Vagina (tissue), 2 donors: ENCODE measurements at places on chromosomes 12 and 14.

DNA sequence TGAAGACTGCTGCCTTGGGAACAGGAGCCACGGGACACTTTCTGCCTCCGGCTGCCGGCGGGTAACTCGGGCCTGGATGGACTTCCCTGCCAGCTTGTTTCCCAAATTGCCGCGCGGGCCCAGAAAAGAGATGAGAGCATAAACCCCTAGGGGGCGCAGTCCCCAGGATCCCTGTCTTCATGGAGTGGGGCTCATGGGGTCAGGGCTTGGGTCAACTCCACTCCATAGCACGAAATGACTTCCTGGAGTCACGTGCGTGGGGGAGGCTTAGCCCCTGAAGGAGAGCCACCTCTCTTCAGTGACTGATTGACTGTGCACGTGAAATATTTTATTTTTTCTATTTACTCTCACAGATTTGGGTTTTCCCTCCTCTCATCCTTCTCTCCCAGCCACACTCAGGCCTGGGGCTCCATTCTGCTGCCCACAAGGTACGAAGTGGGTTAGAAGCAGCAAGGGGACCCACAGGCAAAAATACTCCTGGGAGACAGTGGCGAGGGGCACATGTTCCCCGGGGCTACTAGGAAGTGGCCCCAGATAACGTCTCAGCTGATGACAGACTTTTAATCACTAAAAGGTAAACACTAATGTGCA, 10.0 kb downstream of the PGF start:
- DNase-seq = no peak

GRCh38 chr14:58762629-58763028, 124.9 kb downstream of the DACT1 start:
- no peak for DNase-seq

GRCh38 chr14:75121552-75121951, 5.3 kb downstream of the NEK9 start:
- DNase-seq = no peak

DNA sequence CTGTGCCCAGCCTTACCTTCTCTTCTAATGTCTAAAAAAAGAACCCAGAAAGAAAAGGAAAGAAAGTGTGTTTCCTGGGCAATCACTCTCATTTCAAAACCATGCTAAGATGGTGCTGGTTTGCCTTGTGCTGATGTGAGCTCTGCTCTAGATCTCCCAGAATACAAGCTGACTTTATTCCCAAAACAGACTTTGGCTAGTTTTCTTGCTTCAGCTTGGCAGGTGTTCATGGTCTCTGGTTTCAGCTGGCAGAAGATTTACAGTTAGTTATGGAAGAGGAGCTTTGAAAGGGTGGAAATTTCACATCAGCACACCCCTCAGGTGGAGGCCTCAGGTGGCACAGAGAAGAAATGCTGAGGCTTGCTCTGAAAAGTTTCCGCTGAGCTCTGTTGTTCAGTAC, 34.4 kb downstream of the PPP1R36 start:
- DNase-seq = no peak

DNA sequence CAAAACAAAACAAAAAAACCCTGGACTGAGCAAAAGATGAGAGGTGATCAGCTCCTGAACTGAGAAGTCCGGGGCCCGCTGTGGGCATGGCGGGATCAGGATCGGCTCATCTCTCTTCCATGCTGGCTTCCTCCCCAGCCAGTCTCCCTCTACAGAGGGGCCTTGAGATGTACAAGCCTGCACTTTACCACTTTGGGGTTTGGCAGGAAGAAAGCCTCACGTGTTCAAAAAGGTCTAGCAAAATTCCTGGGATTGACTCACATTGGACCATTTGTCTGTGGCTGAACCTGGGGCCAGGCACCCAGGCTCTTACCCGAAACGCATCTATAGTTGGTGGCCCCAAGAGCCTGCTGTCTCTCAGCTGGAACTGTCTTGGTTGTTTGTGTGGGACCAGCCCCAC, 89.0 kb downstream of the SLC24A4 start:
- no peak for DNase-seq

- DNase-seq = no peak
Observed at GRCh38 chr14:83706231-83706954, 1823.6 kb upstream of the FLRT2 start.

- no peak for DNase-seq
Observed at GRCh38 chr14:21039585-21040369, 2.4 kb upstream of the RNASE7 start.

GRCh38 chr14:80621701-80622100, 319.8 kb downstream of the CEP128 start:
- no peak for DNase-seq

- no peak for DNase-seq
Observed at GRCh38 chr12:24152270-24152669, 202.8 kb upstream of the SOX5 start.

GRCh38 chr14:54854181-54854580, 48.4 kb downstream of the GCH1 start:
- DNase-seq = no peak

DNA sequence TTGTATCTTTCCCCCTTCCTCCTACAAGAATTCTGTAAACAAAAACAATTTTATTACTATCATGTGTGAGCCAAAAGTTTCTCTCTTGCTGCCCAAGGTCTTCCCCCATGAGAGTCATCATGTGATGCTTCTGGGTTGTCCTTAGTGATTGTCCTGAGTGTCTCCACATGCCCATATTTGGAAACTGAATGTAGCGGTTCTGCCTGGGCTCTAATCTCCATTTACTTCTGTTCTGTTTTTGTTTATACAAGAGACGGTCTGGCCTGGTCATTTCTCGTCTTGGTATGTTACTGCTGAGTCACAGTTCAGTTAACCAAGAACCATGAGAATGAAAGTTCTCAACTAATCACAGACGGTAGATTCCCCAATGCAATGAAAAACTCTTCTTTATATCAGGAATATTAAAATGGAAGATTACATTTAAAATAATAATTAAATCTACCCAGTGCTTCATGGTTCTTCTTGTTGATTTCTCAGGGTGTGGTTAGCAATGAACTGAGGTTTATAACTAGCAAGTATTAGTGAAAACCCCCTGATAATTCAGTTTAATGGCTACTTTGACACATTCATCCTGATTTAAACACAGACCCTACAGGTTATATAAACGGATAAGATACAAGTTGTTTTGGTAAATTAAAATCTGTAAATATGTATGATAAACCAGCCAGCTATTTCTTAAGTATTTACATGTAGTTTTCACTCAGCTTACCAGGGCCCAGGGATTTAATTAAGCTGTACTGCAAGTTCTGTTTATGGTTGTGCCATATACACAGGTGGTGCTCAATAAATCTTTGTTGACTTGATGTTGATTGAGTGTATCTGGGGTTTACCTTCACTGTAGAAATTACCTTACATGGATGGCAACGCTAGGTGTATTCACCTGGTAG, 81.1 kb downstream of the PELI2 start:
- no peak for DNase-seq

GRCh38 chr12:96500693-96501092, 11.3 kb downstream of the CFAP54 start:
- no peak for DNase-seq

- DNase-seq = no peak
Observed at GRCh38 chr12:124433879-124434278, 133.5 kb downstream of the NCOR2 start.

DNA sequence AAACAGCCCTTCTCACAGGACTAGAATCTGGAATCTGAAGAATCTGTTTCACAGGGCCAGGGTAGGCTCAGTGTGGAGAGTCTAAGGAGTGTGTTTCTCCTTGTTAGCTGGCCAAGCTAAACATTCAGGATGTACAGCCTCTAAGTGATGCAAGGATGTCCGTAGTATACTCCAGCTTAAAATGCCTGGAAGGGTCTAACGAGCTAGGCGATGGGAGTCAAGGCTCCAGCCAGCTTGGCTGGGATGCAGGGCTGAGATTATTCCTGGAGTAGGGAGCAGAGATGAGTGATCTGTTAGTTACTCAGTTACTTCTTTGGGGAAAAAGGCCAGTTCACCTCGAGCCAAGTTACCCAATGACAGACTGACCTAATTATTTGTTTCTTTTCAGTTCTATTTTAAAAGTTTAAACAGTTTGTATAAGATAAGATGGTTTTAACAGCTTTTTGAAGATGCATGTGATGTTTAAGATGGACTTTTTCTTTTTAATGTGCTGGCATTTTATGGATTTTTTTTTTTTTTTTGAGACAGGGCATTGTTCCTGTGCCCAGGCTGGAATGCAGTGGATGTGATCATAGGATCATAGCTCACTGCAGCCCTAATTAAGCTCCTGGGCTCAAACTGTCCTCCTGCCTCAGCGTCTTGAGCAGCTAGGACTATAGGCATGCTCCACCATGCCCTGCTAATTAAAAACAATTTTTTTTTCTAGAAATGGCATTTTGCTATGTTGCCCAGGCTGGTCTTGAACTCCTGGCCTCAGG, 41.1 kb downstream of the SYNE2 start:
- DNase-seq = no peak

- DNase-seq = no peak
Observed at GRCh38 chr12:3595721-3596120, 104.7 kb downstream of the PRMT8 start.

DNA sequence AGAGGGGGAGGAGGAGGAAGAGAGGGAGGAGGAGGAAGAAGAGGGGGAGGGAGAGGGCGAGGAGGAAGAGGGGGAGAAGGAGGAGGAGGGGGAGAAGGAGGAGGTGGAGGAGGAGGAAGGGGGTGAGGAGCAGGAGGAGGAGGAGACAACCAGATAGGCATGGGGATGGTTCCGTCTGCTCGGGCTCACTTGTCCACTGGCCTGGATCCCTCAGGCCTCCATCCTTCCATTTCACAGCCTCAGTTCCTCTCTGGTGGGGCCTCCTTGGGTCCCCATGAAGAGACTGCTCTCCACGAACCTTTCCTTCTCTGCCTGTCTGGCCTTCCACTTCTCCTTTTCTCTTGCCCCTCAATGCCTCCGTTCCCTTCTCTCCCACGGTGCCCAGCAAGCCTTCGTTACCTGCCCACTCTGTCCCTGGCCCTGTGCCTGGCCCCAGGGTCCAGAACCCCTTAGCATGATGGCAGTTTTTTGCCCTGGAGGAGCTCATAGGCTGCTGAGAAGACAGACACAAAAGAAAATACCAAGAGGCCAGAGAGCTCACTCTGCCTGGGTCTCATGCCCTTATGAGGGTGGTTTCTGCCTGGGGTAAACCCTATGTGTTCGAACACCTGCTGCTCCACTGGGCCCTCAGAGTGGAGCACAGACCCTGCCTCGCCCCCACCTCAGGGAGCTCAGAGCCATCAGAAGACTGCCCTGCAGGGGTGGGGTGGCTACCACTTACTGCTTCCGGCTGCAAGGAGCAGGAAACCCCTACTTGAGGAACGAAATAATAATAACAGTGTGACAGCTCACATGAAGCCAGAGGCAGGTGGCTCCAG, 11.7 kb upstream of the CACNA2D4 start:
- DNase-seq = no peak

GRCh38 chr14:51562816-51563215, 88.9 kb upstream of the FRMD6 start:
- no peak for DNase-seq

- DNase-seq = no peak
Observed at GRCh38 chr12:91978143-91978542, 167.5 kb downstream of the BTG1 start.

DNA sequence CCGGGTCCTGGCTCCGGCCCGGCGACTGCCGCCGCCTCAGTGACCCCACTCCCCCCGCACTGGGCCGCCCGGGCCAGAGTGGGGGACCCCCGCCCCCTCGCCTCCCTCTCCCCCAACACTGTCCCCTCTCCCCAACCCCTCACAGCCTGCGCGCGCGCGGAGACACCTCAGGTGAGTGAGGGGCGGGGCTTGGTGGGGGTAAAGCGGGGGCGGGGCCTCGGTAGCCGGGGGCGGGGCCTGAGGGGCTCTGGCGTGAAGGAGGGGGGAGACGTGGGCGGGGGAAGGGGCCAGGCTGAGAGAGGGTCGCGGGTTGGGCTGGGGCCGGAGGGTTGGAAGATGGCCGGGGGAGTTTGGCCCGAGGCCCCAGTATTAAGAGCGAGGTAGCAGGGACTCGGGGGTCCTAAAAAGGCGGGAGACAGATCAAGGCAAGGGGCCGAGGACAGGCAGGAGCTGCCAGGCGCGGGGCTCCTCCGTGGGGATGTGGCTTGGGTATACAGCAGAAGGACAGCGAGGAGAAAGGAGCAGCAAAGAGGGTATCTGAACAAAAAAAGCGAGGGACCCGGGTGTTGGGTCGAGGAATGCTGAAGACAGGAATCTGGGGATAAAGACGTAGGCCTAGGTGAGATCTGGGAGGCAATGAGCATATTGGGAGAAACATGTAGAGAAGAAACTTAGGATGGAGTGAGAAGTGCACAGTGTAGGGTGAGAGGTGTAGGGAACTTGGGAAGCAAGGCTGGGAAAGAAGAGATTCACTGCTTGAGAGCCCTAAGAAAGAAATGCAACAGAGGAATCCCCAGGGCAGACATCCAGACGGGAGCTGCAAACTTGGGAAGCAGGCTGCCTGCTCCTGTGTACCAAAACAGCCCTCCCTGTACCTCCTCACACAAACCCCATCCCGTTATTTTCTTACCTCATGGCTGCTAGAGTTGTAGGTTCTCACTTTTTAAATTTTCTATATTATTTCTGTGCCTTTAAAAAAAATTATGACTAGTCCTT, 10.8 kb downstream of the SUOX start:
- DNase-seq = no peak

DNA sequence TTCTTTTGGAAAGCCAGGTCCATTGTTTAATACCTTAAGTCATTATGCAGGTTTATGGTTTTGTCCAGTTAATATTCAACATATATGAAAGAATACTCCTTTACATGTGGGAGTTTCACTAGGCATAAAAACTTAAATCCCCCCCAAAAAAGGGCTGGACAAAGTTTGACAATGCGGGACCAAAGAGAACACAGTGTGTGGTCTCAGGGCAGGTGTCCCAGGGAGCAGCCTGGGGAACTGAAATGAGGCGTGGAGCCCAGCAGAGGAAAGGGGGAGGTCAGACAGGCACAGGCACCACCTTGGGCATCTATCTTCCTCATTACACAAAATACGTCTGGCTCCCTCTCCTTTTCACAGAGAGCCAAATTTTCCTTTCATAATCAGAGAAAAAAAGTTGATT, 22.5 kb downstream of the PKP2 start:
- DNase-seq = no peak

GRCh38 chr14:93073358-93073707, 42.4 kb downstream of the ITPK1 start:
- DNase-seq = no peak

GRCh38 chr12:52199294-52199919, 7.6 kb upstream of the KRT80 start:
- DNase-seq = no peak

DNA sequence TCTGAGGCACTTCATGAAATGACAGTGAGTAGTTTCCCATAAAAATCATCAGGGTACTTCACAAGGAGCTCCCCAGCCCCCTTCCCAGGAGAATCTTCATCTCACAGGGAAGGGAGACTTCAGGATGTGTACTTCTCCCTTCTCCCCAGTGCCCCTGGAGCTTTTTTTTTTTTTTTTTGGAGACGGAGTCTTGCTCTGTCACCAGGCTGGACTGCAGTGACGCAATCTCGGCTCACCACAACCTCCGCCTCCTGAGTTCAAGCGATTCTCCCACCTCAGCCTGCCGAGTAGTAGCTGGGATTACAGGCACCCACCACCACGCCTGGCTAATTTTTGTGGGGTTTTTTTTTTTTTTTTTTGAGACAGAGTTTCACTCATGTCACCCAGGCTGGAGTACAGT, 10.4 kb downstream of the ITPK1 start:
- no peak for DNase-seq
